ENCODE measurements at places on chromosomes 2 and 18. TPM values are rescaled to one million over a fixed set of nuclear protein-coding genes. Genes with fewer than 3 reads are reported as not detected.

DNA sequence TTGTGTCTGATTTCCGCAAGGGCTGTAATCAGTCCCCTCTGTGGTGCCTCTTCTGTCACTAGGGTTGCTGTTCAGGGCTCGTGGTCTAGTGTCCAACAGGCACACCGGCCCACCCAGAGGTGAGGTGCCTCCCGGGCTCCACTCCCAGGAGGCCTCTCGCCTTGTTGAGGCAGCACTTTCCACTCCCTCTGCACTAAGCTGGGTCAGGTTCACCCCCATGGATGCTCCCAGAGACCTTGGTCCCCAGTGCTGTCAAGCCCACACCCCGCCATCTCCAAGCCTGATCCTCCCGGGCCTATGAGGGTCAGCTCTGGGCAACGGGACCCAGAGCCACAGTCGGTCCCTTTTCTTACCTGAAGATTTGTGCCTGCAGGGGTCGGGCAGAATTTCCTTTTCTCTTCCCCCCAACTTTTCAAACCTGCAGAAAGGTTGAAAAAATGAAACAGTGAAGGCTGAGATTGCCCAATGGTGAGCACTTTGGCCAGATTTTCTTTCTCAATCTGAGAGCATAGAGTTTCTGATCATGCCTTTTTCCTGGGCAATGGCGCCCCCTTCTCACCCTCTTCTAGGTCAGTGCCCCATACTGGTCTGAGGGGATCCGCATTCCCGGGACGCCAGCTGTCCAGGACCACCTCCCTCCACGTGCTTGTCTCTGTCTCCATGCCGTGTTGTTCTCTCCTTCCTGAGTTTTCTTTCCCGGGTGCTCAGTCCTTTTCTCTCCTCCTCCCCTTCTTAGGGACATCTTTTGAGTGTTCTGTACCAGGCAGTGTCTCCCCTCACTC is 148.0 kb downstream of the ASB1 start:
- no peaks in the 10 kb centered on the region for H3K36me3 ChIP-seq
- H3K27ac ChIP-seq: no peak overlapping the region
- no peaks in the 10 kb centered on the region for H3K4me1 ChIP-seq

DNA sequence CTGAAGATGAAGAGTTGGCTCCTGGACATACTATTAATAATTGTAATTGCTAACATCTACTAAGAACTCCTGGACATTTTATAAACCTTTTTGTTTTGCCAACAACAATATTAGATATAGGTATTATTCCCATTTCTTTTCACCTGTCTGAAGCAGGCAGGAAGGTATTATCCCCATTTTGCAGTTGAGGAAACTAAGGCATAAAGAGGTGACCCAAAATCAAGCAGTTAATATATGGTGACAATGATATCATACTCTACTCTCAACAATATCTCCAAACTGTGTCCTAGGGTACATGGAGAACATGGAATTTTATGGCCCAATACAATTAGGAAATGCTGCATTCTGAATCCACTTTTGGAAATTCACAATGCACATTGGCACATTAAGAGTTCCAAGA is 1.8 kb upstream of the NMI start:
- peaks cover 19% of the 10 kb centered on the region for H3K36me3 ChIP-seq
- peaks cover 30% of the 10 kb centered on the region for H3K4me1 ChIP-seq
- no peaks in the 10 kb centered on the region for H3K27me3 ChIP-seq
- H3K4me3 ChIP-seq: no peak overlapping the region
- H3K27ac ChIP-seq: no peak overlapping the region
- DNase-seq: no peak

- H3K4me1 ChIP-seq: peaks cover 1% of the 10 kb centered on the region
- H3K27ac ChIP-seq: no peak overlapping the region
- no peak for DNase-seq
- H3K36me3 ChIP-seq: peaks cover 6% of the 10 kb centered on the region
- H3K4me3 ChIP-seq: no peak overlapping the region
These were observed 17.8 kb downstream of the THNSL2 start for GRCh38 chr2:88187927-88188326.

- no peak overlapping the region for H3K27ac ChIP-seq
- H3K4me1 ChIP-seq: no peaks in the 10 kb centered on the region
- H3K27me3 ChIP-seq: no peaks in the 10 kb centered on the region
These were observed 311.2 kb downstream of the OSR1 start for GRCh38 chr2:19046986-19047780.

- no peak overlapping the region for H3K4me3 ChIP-seq
- H3K4me1 ChIP-seq: no peaks in the 10 kb centered on the region
- H3K27ac ChIP-seq: no peak overlapping the region
- H3K27me3 ChIP-seq: peaks cover 5% of the 10 kb centered on the region
- no peak for DNase-seq
- H3K36me3 ChIP-seq: no peaks in the 10 kb centered on the region
These were observed 75.7 kb downstream of the MYO5B start for GRCh38 chr18:50119296-50119695.

- no peak for DNase-seq
- H3K27me3 ChIP-seq: no peaks in the 10 kb centered on the region
- H3K4me1 ChIP-seq: peaks cover 12% of the 10 kb centered on the region
- H3K36me3 ChIP-seq: no peaks in the 10 kb centered on the region
- H3K27ac ChIP-seq: no peak overlapping the region
These were observed 186.9 kb downstream of the ZFP36L2 start for GRCh38 chr2:43039376-43040080.

Gene SFT2D3
- total RNA-seq: 4.4 TPM

DNA sequence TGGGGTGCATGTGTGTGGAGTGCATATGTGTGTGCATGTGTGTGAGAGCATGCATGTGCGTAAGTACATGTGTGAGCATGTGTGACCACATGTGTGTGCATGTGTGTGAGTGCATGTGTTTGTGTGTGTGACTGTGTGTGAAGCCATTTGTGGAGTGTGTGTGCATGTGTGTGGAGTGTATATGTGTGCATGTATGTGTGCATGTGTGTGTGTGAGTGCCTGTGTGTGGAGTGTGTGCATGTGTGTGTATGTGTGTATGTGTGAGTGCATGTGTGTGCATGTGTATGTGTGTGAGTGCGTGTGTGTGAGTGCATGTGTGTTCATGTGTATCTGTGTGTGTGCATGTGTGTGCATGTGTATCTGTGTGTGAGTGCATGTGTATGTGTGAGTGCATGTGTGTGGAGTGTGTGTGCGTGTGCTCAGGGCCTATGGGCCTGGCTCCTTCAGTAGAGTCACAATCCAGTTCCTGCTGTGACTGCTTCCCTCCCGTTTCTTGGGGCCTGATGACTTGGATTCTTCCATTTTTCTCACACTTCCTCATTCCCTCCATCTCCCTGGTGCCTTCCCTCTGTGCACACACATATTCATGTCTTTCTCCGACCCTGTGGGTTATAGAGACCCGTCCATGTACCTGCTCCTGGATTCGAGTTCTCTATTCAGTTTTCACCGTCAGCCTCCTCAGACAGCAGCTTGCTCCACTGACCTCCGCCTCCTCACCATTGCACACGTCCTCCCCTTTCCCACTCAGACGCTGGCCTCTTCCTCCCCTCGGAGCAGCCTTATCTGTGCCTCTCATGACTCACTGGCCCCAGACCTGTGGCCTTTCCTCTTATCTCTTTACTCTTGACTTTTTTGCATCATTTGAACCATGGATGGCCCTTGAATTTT is 25.2 kb downstream of the TOGARAM2 start:
- peaks cover 25% of the 10 kb centered on the region for H3K4me1 ChIP-seq
- DNase-seq: no peak
- H3K27me3 ChIP-seq: no peaks in the 10 kb centered on the region
- H3K27ac ChIP-seq: no peak overlapping the region

DNA sequence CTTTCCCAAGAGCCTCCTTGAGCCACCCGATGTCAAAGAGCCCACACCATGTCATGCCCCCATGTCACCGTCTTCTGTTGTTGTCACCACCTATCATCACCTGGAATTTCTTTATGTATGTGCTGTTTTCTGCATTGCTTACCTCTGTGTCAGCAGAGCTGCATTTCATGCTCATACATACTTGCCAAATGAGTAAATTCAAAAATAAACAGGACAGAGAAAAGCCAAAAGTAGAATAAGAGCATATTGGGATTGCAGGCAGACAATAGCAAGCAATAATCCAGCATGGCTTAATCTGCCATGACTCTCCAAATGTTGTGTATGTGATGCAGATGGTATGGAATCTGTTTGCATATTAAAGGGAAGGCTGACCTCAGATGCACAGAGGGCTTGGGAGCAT is 15.3 kb upstream of the RGPD4 start:
- H3K27ac ChIP-seq: no peak overlapping the region
- no peak overlapping the region for H3K4me3 ChIP-seq
- no peaks in the 10 kb centered on the region for H3K27me3 ChIP-seq
- H3K36me3 ChIP-seq: no peaks in the 10 kb centered on the region

- H3K4me3 ChIP-seq: no peak overlapping the region
- H3K27me3 ChIP-seq: no peaks in the 10 kb centered on the region
- H3K27ac ChIP-seq: no peak overlapping the region
- no peaks in the 10 kb centered on the region for H3K4me1 ChIP-seq
These were observed 46.3 kb downstream of the ADCYAP1 start for GRCh38 chr18:950882-951495.

Gene GPR39
- total RNA-seq: not detected

- peaks cover 2% of the 10 kb centered on the region for H3K4me1 ChIP-seq
- peaks cover 44% of the 10 kb centered on the region for H3K27me3 ChIP-seq
- H3K27ac ChIP-seq: no peak overlapping the region
- H3K36me3 ChIP-seq: peaks cover 5% of the 10 kb centered on the region
- no peak overlapping the region for H3K4me3 ChIP-seq
These were observed 180.9 kb upstream of the TWIST2 start for GRCh38 chr2:238667008-238667407.

DNA sequence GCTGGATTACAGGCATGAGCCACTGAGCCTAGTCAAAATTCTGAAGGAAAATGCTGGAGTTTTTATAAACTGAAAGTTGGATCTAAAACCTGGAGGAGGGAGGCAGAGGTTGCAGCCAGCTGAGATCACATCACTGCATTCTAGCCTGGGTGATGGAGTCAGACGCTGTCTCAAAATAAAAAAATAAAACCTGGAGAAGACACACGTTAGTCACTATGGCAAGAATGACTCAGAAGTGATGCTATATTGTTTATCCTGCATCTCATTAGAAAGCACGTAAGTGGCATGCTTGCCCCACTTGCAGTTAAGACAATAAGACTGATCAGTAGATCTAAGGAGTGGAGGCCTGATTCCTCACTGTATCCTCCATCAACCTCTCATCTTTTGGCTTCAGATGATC is 106.6 kb upstream of the STON1 start:
- H3K27me3 ChIP-seq: no peaks in the 10 kb centered on the region
- H3K4me1 ChIP-seq: peaks cover 7% of the 10 kb centered on the region
- H3K36me3 ChIP-seq: no peaks in the 10 kb centered on the region
- DNase-seq: no peak
- no peak overlapping the region for H3K4me3 ChIP-seq

GRCh38 chr2:5696945-5697521 is 4.8 kb downstream of the SOX11 start:
- H3K27me3 ChIP-seq: peaks cover 87% of the 10 kb centered on the region
- no peak for DNase-seq
- no peak overlapping the region for H3K4me3 ChIP-seq
- H3K36me3 ChIP-seq: no peaks in the 10 kb centered on the region
- no peak overlapping the region for H3K27ac ChIP-seq
- H3K4me1 ChIP-seq: peaks cover 2% of the 10 kb centered on the region

- no peaks in the 10 kb centered on the region for H3K36me3 ChIP-seq
- no peaks in the 10 kb centered on the region for H3K4me1 ChIP-seq
- H3K4me3 ChIP-seq: no peak overlapping the region
- no peak for DNase-seq
- H3K27ac ChIP-seq: no peak overlapping the region
These were observed 36.8 kb upstream of the ZNF532 start for GRCh38 chr18:58827886-58828285.

GRCh38 chr2:127576433-127577207 is 41.1 kb downstream of the MYO7B start:
- H3K4me1 ChIP-seq: peaks cover 10% of the 10 kb centered on the region
- H3K27me3 ChIP-seq: no peaks in the 10 kb centered on the region
- H3K4me3 ChIP-seq: no peak overlapping the region
- DNase-seq: no peak
- no peak overlapping the region for H3K27ac ChIP-seq

GRCh38 chr18:41396211-41396610 is 558.8 kb upstream of the PIK3C3 start:
- no peaks in the 10 kb centered on the region for H3K36me3 ChIP-seq
- no peaks in the 10 kb centered on the region for H3K27me3 ChIP-seq
- no peak overlapping the region for H3K27ac ChIP-seq
- H3K4me3 ChIP-seq: no peak overlapping the region
- no peaks in the 10 kb centered on the region for H3K4me1 ChIP-seq
